Astrocyte (in vitro differentiated cells and primary cell): ENCODE measurements at places on chromosomes 7 and 10. TPM values are rescaled to one million over a fixed set of nuclear protein-coding genes. Genes with fewer than 3 reads are reported as not detected.

GRCh38 chr10:50857579-50857978 lies 27.8 kb downstream of the A1CF start:
- no peak for DNase-seq
- H3K27ac ChIP-seq, result no peak overlapping the region
- no peaks in the 10 kb centered on the region for H3K4me1 ChIP-seq
- H3K4me3 ChIP-seq, result no peak overlapping the region
- no peaks in the 10 kb centered on the region for H3K27me3 ChIP-seq

GRCh38 chr10:132920101-132920925 lies 22.1 kb downstream of the CFAP46 start:
- no peak overlapping the region for H3K27ac ChIP-seq
- DNase-seq, result no peak
- no peaks in the 10 kb centered on the region for H3K27me3 ChIP-seq
- H3K4me1 ChIP-seq, result no peaks in the 10 kb centered on the region
- H3K4me3 ChIP-seq, result no peak overlapping the region

- H3K4me3 ChIP-seq, result no peak overlapping the region
- peak overlapping the region; percentile 86 for H3K27ac ChIP-seq
- peaks cover 32% of the 10 kb centered on the region for H3K4me1 ChIP-seq
- H3K27me3 ChIP-seq, result no peaks in the 10 kb centered on the region
- no peak for DNase-seq
Observed at GRCh38 chr7:17234030-17234397, 64.4 kb upstream of the AHR start.

GRCh38 chr10:82691211-82691610 lies 816.2 kb downstream of the NRG3 start:
- DNase-seq, result no peak
- H3K27ac ChIP-seq, result no peak overlapping the region
- H3K4me1 ChIP-seq, result no peaks in the 10 kb centered on the region
- no peaks in the 10 kb centered on the region for H3K36me3 ChIP-seq
- H3K27me3 ChIP-seq, result no peaks in the 10 kb centered on the region

DNA sequence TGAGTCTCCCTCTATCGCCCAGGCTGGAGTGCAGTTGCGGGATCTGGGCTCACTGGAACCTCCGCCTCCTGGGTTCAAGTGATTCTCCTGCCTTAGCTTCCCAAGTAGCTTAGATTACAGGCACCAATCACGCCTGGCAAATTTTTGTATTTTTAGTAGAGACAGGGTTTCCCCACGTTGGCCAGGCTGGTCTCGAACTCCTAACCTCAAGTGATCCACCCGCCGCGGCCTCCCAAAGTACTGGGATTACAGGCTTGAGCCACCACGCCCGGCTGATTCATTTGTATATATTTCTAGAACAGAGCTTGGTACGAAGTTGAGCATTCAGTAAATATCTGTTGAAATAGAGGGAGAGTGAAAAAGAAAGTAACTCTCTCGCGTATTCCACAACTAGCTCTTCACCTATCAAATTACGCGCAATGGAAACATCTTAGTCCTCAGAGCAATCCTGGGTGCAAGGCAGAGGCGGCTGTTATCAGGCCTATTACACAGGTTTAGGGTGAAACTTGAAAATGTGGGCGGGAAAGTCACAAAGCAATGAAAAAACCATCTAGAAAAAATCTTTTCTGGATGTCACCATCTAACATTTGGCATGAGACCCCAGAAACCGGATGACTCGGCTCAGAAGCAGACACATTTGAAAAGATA lies 707 bp upstream of the GHITM start:
- H3K27me3 ChIP-seq, result no peaks in the 10 kb centered on the region
- no peak for DNase-seq
- H3K4me3 ChIP-seq, result peak overlapping the region; percentile 90
- H3K4me1 ChIP-seq, result peaks cover 6% of the 10 kb centered on the region
- peak overlapping the region; percentile 97 for H3K27ac ChIP-seq

GRCh38 chr7:50379082-50379481 lies 71.1 kb downstream of the FIGNL1 start:
- no peaks in the 10 kb centered on the region for H3K36me3 ChIP-seq
- no peak overlapping the region for H3K4me3 ChIP-seq
- DNase-seq, result no peak
- H3K27me3 ChIP-seq, result peaks cover 2% of the 10 kb centered on the region
- H3K27ac ChIP-seq, result no peak overlapping the region
- no peaks in the 10 kb centered on the region for H3K4me1 ChIP-seq

NPSR1 gene
- not detected in 2 replicates for total RNA-seq
